ENCODE measurements at places on chromosomes 4 and X.

DNA sequence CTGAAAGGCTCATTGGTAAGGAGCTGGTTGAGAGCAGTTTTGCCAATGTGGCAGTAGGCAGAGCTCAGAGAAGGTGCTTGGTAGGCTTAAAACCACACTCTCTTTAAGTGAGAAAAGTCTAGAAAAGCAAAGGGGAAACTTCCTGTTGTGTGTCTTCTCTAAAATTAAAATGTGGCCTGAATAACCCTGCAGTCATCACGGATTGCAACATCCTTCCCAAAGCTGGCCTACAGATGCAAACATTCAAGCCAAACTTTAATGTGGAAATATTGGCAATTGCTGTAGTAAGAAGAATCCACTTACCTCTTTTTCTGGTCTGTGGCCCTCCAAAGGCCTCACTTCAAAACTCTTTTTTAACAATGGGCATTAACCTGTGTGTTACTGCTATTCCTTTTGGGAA is 348.5 kb downstream of the OPHN1 start:
- no peak for DNase-seq

- DNase-seq = no peak
Observed at GRCh38 chr4:184395971-184396391, 78.4 kb downstream of the IRF2 start.

GRCh38 chr4:168490711-168491110 is 6.1 kb upstream of the PALLD start:
- DNase-seq = no peak

GRCh38 chrX:44705817-44706551 is 137.8 kb upstream of the DUSP21 start:
- no peak for DNase-seq

- no peak for DNase-seq
Observed at GRCh38 chr4:109675181-109675580, 28.1 kb downstream of the CASP6 start.

DNA sequence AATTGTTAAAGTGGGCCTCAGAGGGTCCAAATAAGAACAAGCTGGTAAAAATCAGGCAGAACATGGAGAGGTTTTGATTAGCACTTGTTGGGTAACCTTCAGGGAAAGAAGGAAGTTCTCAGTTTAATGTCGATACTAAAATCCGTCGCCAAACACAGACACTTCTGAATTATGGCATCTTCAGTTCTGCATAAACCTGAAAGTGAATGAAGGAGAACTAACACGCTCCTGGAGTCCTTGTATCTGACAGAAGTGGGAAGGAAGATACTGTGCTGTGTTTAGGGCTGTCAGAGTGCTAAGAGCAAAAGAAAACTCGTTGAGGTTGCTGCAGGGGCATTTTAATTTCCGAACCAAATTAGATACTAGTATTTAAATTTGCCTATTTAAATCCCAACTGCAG is 106.2 kb downstream of the TMA16 start:
- DNase-seq = no peak

DNA sequence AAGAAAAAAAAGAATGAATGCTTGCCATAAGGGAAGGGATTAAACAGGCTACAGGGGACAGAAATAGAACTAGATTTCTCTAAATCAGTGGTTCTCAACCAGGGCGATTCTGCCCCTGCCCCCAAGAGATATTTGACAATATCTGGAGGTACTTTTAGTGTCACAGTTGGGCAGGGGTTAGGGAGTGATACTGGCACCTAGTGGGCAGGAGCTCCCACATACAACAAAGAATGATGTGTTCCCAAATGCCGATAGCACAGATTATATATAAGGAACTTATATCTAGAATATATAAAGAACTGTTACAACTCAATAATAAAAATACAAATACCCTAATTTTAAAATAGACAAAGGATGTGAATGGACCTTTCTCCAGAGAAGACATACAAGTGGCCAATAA is 14.7 kb downstream of the S100G start:
- no peak for DNase-seq

GRCh38 chr4:10092481-10093270 is 23.9 kb downstream of the WDR1 start:
- no peak for DNase-seq

- DNase-seq = no peak
Observed at GRCh38 chr4:17288151-17288550, 223.7 kb downstream of the QDPR start.

DNA sequence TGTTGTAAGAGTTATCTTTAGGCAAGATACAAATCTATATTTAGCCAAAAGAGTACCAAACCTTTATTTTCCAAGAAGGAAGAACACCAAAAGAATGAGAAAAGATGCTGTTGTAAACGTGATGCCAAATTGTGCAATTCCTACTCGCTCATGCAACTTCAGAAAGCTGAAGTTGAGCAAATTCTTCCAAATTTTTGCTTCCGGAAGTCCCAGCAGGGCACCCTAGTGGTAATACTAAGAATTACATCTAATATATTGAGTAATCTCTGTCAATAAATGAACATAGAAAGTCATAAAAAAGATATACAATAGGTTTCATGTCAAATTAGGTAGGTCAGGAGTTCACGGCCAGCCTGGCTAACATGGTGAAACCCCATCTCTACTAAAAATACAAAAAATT is 36.0 kb upstream of the SMARCAD1 start:
- no peak for DNase-seq

DNA sequence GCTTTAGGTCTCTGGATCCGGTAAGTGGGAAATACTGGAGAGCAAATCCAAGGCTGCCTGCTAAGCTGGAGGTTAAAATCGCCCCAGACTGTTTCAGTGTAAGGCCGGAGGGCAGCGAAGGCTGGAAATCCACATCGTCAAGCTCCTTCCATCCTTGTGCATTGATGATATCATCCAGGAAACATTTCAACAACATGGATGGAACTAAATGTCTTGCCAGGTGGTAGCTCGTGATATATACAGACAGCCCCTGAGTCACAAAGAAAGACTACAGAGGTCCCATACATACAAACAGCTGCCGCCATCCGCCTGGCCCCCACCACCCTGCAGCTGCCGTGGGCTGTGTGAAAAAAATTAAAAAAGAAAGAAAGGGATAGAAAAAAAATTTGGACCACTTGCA is 148.9 kb upstream of the RBPJ start:
- no peak for DNase-seq

GRCh38 chr4:52943677-52944076 is 81.6 kb downstream of the RASL11B start:
- DNase-seq = no peak

GRCh38 chr4:53782458-53782845 is 191.2 kb upstream of the LNX1 start:
- no peak for DNase-seq

DNA sequence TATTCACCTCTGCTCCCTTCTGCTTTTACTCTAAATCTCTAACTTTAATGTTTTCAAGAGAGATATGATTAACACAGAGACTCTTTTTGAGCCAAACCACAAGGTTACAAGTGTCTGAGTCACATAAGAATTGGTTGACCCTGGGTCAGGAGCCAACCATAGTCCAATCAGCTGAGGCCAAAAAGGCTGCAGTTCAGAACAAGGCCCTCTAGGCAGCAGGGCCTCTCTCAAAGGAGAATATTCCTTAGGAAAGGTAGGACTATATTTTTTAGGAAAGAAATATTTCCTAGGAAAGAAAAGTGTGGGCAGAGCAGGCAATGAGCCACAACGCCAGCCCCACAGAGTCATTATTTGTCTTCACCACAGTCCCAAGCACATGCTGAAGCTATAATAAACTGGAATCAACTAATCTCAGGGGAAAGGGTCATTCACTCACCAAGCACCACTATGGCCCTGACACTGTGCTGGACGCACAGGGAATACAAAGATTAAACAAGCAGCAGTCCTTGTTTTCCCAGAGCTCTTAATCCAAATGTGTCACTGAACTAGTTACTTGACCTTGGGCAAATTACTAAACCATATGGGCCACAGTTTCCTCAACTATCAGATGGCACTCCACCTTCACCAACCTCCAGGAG is 2.2 kb downstream of the ATP8A1 start:
- DNase-seq = no peak

DNA sequence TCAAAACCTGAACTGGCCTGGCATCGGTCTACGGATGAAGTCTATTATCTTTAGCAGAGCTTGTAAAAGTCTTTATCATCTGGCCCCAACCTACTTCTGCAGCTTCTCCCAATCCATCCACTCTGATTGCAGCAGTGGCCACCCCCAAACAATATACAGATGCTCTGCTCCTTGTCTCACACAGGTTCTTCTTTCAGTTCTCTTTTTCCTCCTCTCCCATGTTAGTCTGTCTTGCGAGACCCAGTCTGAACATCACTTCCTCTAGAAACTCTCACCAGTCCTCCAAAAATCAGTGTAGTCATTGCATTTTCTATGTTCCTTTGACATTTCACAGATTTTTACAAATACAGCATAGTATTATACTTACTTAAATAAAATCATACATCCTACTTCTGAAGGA is 163.0 kb downstream of the FRMPD4 start:
- DNase-seq = no peak

- DNase-seq = no peak
Observed at GRCh38 chr4:161247831-161248230, 916.0 kb downstream of the FSTL5 start.

GRCh38 chr4:159018062-159018629 is 84.7 kb upstream of the RAPGEF2 start:
- no peak for DNase-seq

DNA sequence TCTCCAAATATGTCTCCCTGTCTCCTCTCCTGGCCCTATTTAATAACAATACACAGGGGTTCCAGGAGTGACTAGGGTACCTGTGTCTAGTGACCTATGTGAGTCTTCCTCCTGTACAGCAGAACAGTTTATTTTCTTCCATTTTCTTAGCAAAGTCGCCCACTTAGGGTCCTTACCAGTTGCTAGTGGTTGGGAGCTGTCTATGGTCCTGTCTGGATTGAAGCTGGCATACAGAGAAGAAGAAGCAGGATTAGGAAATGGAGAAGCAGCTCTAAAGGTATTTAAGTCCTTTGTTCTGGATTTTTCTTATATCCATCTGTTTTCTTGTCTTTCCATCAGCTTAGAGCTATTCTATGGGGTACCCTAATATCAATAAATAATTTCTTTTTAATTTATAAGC is 587.1 kb upstream of the CPEB2 start:
- no peak for DNase-seq

DNA sequence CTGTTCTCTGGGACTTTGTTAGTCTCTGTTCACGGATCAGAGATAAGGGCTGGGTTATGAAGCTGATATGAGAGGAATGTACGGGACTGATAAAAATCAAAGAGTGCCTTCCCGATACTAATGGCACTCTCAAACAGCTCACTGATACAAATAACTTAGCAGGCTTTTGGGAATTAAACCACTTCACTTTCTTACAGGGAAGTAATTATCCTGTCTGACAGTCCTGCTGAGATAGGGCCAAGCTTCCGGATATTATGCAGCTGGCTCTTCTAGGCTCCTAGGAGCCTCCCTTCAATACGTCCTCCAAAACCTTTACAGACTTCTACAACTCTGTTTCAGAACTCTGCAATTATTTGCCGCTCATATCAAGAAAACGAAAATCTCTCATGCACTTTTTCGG is 418.0 kb downstream of the NLGN4X start:
- DNase-seq = no peak

DNA sequence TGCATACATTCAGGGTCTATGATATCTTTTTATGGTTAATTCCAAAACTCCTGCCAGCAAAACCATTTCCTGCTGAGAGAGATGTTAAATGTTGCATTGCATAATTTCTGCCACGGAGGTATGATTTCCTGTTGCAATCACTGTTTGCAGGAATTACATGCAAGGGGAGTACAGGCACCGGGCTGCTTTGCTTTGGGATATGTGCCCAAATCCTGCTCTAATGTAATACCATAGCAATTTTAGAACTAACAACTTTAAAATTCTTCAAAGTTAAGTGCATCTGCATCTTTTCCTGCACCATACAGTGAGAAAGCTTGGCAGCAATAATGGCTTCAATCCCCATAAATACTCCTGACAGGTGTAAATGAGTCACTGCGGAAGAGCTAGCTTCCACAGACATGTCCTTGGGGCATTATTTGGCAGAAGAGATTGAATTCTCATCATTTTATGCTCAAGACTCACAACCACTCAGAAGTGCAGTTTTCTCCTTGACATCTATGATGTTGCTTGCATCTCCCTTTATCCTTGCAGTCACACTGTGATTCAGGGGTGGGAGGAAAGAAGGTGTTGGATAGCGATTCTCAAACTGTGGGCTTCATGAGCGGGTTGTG is 29.6 kb downstream of the TRIM2 start:
- DNase-seq = no peak

DNA sequence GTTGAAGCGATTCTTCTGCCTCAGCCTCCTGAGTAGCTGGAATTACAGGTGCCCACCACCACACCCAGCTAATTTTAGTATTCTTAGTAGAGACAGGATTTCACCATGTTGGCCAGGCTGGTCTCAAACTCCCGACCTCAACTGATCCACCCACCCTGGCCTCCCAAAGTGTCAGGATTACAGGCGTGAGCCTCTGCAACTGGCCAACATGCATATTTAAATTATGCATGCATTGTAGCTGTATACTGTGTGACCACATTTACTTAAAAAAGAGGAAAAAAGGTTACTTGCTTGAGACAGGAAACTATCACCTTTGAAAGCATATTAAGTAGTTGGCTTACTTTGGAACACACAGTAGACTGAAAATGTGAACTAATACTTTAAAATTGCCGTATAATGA is 29.5 kb downstream of the METTL14 start:
- DNase-seq = no peak

DNA sequence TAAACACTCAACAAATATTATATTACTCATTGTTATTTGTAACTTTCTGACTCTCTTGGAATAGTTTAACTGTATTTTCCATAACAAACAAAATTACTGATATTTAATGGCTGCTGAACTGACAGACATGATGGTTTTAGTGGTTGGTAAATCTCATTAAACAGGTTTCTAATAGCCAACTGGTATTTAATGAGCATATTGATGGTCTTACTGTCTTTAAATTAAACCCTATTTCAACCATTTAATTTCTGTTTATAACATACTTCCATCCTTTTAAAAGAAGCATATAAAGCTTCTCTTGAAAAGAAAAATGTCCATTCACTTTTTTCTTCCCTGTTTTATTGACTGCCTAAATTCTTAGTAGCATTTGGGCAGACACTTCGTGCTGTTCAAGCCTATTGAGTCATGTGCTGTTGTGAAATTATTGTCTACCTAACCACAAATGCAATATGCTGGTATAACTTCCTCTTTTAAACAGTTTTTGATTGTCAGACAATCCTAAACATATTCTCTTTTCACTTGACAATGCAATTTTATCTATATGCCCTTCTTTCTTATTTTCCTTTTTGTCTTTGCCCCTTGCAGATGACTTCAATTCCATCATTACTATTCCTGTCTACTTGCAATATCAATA is 163.9 kb upstream of the SLC7A11 start:
- no peak for DNase-seq

- DNase-seq = peak; percentile 8
Observed at GRCh38 chrX:149286940-149287349, 218.2 kb downstream of the IDS start.

Data from activated T-helper 9 cell treated with anti-CD3 and anti-CD28 coated beads, Interleukin-2, amount 50 U/mL, for 16 hours (primary cell).